T-helper 2 cell treated with Interferon-gamma antibody and Interleukin-4, amounts not matched to agents 5 μg/mL and 100 μg/mL, for 36 hours (primary cell): ENCODE measurements at places on chromosomes 11 and 22.
A peak's percentile ranks its signal among the peaks of the same experiment; 100 is the strongest.

DNA sequence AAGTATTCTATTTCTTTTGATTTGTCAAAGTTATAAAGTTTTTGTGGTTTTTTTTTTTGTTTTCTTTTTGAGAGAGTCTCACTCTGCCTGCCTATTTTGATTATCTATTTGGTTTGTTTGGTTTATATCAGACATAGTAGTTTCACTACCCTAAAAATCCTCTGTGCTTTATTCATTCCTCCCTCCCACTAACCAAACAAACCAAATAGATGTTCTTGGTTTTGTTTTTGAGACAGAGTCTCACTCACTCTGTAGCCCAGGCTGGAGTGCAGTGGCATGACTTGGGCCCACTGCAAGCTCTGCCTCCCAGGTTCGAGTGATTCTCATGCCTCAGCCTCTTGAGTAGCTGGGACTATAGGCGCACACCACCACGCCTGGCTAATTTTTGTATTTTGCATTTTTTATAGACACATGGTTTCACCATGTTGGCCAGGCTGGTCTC is 67.9 kb downstream of the ENTHD1 start:
- H3K27ac ChIP-seq = peak overlapping the region; percentile 18
- H3K36me3 ChIP-seq = no peaks in the 10 kb centered on the region
- H3K4me1 ChIP-seq = peaks cover 17% of the 10 kb centered on the region
- DNase-seq = peak; percentile 29
- peaks cover 38% of the 10 kb centered on the region for H3K27me3 ChIP-seq

DNA sequence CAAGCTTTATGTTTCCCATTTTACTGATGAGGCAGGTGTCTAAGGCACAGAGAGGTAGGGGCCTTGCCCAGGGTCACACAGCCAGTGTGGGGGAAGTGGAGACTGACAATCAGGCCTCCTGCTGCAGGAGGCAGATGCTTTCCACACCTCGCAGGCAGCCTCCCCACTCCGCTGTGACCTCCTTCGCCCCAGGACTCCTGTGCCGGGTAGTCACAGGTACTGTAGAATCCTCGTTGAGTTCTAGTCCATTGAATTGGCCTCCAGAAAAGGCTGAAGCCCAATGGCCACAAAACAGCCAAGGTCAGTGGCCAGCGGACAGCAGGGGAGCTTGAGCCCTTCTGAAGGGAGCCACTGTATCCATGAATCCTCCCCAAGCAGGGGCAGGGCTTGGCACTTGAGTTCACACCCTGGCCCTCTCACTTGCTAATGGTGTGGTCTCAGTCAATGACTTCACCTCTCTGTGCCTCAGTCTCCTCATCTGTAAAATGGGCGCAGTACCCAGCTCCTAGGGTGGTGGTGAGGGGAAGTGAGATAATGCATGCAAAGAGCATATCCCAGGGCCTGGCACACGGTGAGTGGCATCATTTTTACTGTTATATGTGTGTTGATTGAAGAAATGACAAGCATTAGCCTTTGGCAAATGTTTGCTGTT is 1.1 kb upstream of the FXYD2 start:
- H3K4me3 ChIP-seq = no peak overlapping the region
- no peak for DNase-seq
- peaks cover 23% of the 10 kb centered on the region for H3K4me1 ChIP-seq
- H3K27me3 ChIP-seq = no peaks in the 10 kb centered on the region

DNA sequence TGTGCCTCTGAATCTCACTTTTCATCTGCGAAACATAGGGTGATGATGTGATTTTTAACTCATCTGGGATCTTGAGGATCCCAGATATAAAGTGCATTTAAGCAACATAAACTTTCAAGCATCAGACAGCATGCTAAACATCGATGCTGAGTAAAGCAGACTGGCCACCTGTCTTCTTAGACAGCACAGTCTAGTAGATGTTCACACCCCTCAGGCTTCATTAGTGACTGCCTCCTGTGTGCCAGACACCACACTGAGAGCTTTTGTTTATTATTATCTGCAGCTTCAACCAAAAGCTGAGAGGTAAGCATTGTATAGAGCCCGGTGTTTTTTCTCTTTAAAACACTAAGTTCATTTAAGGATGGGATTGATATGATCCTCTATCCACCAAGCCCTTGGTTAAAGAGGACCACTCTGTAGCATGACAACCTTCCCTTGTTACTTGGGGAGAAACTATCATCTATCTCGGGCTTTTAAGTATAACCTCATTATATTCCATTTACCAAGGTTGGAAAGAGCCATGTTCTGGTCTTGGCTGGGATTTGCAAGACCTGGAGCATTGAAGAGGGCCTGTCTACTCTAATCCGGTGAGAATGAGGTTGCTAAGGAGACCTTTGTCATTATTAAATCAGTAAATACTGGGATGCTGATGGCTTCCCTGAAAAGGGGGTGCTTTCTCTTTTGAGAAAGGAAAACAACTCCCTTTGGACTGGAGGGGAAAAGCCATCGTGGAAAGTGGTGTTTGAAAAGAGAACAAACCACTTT is 114.2 kb upstream of the SEZ6L start:
- H3K4me1 ChIP-seq = no peaks in the 10 kb centered on the region
- no peak overlapping the region for H3K4me3 ChIP-seq
- no peaks in the 10 kb centered on the region for H3K36me3 ChIP-seq
- H3K27me3 ChIP-seq = peaks cover 3% of the 10 kb centered on the region

DNA sequence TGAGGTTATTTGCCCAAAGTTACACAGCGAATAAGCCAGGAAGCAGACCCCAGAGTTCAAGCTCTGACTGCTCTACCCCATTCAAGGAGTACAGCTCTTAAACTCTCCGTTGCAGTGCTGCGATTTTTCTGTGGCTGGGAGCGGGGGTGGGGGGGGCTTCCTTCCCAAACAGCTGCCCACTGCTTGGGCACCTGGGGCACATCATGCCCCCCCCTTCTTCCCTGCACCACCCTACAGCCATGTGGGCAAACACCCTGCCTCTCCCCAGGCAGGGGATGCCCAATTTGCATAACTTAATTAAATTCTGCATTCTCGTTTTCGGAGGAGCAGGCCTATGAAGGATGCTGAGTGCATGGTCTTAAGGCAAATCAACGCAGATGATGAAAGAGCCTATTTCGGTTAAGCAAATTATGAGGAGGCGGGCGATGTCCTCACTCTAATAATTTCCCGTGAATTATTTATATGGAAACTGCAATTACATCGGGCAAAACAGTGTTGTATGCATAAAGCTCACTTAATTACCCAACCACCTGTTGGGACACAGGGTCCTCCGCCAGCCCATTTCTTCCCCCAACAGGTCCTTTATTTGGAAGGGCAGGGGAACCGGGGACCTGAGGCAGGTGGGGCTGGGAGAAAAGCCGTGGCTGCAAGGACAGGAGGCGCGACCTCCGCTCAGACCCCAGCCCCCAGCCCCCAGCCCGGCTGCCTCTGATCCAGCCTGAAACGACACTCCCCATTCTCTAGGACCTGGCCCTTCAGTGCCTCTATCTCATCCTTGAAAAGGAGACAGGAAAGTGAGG is 610.5 kb downstream of the BUD13 start:
- H3K27me3 ChIP-seq = no peaks in the 10 kb centered on the region
- H3K27ac ChIP-seq = no peak overlapping the region
- no peak for DNase-seq
- no peaks in the 10 kb centered on the region for H3K4me1 ChIP-seq
- no peak overlapping the region for H3K4me3 ChIP-seq
- H3K36me3 ChIP-seq = no peaks in the 10 kb centered on the region

GRCh38 chr11:83156996-83157593 is at the start of gene PCF11:
Gene PCF11, plus strand, starts transcription at chr11:83157131. Its CDS starts 309 bp downstream, at chr11:83157440.
- peaks cover 34% of the 10 kb centered on the region for H3K4me1 ChIP-seq
- peaks cover 48% of the 10 kb centered on the region for H3K36me3 ChIP-seq
- no peak for DNase-seq

DNA sequence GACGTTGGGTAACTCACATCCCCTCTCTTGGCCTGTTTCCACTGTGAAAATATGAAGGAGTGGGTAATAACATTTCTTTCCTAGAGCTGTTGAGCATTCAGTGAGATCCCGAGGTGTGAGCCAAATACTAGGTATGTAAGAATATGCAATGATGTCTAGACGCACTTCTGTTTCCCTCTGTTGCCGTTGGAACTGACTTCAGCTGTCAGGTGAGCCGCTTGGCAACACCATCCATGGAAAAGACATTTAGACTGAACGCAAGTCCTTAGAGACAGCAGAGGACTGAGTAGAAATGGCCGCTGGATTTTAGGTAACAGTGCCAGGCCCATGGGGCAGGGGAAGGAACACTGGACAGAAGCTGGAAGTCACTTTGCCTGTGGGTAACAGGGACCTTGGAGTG is 29.5 kb upstream of the SHANK2 start:
- H3K36me3 ChIP-seq = no peaks in the 10 kb centered on the region
- H3K4me3 ChIP-seq = no peak overlapping the region
- no peak overlapping the region for H3K27ac ChIP-seq
- H3K27me3 ChIP-seq = no peaks in the 10 kb centered on the region

GRCh38 chr22:20619045-20619892 is 111.9 kb downstream of the MED15 start:
- no peak overlapping the region for H3K4me3 ChIP-seq
- H3K4me1 ChIP-seq = peaks cover 2% of the 10 kb centered on the region
- no peak for DNase-seq
- H3K27ac ChIP-seq = no peak overlapping the region
- H3K27me3 ChIP-seq = peaks cover 4% of the 10 kb centered on the region
